ENCODE measurements at places on chromosomes 16 and 17.

GRCh38 chr17:78450696-78451345 is 72.4 kb downstream of the PGS1 start:
- DNase-seq, result peak; percentile 81

DNA sequence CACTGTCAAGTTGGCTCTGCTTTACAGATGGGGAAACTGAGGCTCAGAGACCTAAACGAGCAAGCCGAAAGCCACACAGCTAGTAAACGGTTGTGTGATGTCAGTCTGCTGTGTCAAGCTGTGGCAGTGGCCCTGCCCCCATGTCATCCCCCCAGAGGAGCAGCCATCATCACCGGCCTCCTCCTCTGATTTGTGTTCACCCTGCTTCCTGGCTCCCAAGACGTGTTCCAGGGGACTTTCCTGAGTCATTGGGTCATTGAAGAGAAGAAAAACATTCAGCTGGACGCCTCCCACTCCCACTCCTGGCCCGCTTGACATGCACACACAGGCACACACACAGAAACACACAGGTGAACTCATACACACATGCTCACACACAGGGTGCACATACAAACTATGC is 54.0 kb upstream of the CIBAR2 start:
- no peak for DNase-seq

DNA sequence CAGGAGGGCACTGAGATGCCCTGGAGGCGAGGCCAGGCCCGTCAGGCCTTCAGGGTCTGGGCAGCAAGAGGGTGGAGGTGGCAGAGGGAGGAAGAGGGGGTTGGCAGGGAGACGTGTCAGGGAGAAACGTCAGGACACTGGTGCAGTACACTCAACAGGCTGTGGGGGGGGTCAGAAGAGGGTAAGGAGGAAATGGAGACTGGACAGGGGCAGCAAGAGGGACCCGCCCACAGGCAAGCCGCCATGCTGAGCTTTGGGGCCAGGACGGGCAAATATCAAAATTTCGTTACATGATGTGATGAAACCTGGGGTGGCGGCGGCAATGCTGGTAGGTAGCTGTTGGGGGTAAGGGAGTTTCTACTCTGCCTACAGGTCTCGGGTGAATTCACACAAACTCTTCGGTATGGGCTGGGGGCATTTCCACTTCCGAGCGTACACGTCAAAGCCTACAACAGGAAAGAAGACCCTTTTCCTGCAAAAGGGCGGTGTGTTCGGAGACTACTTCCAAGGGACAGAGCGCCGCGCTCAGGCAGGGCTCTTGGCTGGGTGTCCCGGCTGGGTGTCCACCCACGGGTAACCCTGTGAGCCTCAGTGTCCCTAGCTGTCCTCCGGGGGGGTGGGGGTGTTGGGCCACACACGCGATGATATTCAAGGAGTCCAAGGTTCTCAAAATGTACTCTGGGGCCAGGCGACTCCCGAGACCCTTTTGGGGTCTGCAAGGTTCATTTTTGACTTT is 43.3 kb upstream of the ATP2A3 start:
- no peak for DNase-seq

DNA sequence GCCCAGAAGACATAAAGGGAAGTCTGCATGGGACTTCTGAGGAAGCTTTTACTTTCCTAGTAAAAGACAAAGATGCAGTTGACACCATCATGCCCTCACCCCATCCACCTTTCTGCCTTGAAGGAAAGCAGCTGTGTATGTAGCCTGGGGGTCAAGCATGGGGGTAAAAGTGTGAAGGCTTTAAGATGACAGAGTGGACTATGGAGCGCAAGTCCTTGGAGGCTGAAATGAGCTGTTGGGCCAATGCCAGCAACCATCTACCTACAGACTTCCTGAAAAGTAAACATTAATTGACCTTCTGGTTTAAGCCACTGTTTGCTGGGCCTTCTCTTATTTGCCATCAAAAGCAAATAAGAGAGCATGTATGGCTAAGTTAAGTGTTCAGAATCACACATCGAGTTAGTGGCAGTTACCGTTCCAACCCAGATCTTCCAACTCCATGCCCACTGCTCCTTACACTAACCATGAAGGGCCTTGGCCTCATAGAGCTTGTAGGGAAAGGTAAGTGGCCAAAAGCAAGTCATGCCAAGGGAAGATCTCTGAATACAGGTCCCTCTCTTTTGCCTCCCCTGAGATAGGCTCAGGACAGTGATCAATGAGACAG is 30.0 kb downstream of the SLC13A5 start:
- DNase-seq, result no peak

GRCh38 chr17:16037636-16038035 is 38.0 kb downstream of the TTC19 start:
- DNase-seq, result no peak

- DNase-seq, result no peak
Measured at GRCh38 chr17:58269557-58270291, 11.0 kb downstream of the MPO start.

GRCh38 chr16:15553313-15554088 is 89.5 kb downstream of the MARF1 start:
- DNase-seq, result no peak

- DNase-seq, result no peak
Measured at GRCh38 chr16:73068541-73069401, 20.8 kb upstream of the ZFHX3 start.

- no peak for DNase-seq
Measured at GRCh38 chr17:12070561-12070960, 49.9 kb downstream of the MAP2K4 start.

DNA sequence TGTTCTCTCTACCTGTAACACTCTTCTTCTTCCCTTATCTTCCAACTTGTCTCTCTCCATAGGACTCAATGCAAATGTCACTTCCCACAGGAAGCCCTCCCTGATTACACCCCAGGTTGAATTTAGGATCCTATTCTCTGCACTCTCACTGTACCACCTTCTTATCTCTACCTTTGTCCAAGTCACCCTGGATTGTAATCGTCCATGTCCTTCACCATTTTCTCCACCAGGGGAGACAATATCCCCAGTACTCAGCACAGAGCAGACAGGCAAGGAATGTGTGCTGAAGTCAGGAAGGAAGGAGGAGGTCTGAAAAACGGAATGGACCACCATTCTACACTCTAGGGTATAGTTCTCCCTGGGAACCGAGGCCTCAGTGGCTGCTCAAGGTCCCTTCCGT is 14.2 kb downstream of the C16orf82 start:
- DNase-seq, result no peak

DNA sequence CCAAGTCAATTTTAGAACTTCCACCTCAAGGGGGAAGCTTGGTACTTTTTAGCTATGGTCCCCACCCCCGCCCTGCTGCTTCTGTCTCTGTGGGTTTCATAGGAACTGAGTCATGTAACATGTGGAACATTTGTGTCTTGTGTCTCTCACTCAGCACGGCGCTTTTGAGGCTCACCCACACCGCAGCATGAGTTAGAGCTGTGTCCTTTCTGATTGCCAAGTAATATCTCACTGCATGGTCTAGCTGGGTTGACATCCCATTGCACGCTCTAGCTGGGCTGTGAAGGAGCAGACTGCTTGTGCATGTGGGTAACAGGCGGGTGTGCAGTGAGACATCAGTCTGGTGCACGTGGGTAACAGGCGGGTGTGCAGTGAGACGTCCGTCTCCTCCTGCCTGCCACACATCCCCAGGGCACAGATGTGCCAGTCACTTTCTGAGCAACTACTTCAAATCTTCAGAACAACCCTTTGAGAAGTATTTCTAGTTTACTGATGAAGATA is 26.4 kb upstream of the SLC7A5 start:
- DNase-seq, result no peak

- no peak for DNase-seq
Measured at GRCh38 chr16:3907586-3907985, 27.1 kb upstream of the CREBBP start.

DNA sequence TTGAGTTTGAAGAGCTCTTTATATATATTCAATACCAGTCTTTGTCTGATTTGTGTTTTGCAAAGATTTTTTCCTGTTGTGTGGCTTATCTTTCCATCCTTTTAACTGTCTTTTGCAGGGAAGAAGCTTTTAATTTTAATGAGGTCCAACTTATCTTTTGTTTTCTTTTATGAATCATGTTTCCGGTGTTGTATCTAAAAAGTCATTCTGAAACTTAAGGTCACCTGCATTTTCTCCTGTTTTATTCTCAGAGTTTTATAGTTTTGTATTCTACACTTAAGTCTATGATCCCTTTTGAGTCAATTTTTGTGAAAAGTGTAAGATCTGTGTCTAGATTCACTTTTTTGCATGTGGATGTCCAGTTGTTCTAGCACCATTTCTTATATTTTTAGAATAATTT is 24.6 kb upstream of the COX10 start:
- no peak for DNase-seq

DNA sequence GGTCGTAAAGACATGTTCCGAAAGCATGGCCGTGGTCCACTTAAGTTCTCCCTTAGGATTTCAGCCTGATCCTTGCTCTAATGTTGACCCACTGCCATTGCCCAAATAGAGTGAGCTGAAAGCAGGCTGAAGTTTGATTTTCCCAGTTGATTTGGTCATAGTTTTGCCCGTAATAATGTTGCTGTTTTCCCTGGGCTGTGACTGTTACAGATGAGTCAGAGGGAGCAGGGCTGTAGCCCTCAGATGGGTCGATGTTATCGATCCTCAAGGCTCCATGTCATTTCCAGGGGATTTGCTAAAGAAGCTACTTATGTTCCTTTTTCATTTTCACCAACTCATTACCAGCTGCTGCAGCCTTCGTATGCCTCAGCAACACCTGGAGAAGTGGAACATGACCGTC is 169.0 kb upstream of the ZFHX3 start:
- DNase-seq, result no peak

GRCh38 chr17:50919321-50920040 is 53.3 kb upstream of the TOB1 start:
- peak; percentile 98 for DNase-seq

DNA sequence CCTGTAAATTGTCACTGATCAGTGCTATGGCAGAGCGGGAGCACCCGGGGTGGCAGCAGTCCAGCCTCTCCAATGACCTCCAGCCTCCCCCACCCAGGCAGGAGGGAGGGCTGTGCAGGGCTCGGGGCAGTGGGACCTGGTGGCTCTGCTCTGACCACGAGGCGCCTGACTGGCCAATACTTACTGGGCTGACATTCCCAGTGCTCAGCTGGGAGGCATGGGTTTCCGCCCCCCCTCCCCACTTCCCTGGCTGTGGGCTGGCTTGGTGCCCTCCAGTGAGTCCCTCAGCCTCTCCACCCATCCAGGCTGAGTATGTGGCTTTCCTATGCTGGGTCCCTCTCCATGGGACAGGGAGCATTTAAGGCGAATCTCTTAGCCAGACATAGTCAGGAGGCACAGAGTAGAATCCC is 2.7 kb downstream of the SOCS3 start:
- DNase-seq, result no peak

- DNase-seq, result no peak
Measured at GRCh38 chr17:58575511-58575910, 61.1 kb upstream of the MTMR4 start.

DNA sequence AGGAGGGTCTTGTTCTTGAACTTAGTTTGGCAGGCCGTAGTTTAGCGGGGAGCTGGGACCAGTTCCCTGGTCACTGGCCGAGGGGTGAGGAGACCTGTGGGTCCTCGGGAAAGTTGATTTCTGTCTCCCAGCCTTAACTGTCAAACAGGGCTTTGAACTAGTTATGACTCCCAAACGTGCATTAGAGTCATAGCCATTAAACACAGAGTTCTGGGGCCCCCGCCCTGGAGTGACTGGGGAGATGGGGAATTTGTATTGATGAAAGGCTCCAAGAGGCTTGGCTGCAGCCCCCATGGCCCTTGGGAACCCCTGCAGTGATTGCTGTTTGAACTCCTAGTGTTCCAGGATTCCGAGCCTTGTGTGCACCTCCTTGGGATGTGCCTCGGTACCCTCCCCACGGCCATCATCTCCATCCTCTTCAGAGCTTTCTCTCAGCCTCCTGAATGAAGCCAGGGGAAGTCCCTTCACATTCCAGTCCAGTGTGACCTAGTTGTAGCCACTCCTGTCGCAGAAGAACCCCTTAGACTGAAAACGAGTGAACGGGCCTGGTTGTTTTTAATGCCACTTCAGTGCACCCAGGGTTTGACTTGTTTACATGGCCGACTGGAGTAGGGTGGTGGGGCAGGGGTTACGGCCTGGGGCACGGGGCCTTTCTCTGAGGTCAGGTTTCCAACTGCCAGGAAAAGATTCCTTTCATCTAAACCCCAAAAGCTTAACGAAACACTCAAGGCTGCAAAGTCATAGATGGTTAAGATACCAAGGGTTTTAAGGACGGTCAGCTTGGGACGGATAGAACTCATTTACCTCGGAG is 1.4 kb downstream of the MPRIP start:
- peak; percentile 45 for DNase-seq

DNA sequence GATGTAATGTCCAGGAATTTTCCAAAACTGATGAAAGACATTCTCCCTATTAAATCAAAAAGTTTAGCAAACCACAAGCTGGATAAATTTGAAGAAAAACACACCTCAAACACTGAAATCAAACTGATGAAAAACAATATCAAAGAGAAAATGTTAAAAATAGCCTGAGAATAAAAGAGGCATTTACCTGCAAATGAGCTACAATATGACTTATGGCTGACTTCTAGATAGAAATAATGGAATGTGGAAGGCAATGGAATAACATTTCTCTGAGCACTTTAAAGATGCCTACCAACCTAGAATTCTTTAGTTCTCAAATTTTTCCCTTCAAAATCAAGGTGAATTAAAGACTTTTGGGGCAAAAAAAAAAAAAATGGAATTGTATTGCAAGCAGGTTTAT is 52.4 kb upstream of the HSBP1 start:
- DNase-seq, result no peak

DNA sequence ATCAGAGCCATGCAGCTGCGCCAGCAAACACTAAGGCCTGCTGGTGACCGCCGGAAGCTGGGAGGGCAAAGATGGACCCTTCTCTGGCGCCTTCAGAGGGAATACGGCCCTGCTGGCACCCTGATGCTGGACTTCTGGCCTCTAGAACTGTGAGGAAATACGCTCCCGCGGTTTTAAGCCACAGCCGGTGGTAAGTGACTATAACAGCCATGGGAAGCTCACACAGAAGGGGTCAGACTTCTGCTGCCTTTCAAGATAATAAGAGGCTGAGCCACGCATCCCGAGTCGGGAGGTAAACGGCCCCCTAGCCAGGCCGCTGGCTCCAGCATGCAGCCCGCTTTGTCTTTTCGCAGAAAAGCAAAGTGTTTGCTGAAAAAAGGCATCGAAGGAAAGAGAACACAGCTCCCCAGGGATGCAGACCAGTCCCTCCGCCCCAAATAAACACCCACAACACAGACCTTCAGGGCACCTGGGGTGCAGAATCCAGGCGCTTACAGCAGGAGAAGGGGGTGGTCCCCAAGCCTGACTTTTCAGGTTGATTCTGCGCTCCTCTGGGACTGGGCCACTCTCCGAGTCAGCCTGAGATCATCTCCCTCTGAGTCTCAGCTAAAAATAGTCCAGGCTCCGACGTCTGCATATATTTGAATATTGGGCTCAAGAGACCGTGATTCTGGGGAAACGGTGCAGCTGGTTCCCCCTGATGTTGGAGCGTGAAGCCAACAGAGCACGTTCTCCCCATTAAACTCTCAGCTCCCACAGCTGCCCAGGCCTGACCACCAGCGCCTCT is 89.7 kb downstream of the MGAT5B start:
- no peak for DNase-seq

- peak; percentile 74 for DNase-seq
Measured at GRCh38 chr17:50681263-50682200, 26.2 kb downstream of the ANKRD40 start.
